Transverse colon (tissue), 4 donors: ENCODE measurements at places on chromosomes 5 and 9.
A peak's percentile ranks its signal among the peaks of the same experiment; 100 is the strongest.

- no peak for DNase-seq
Measured at GRCh38 chr5:173808079-173808808, 79.9 kb upstream of the CPEB4 start.

- DNase-seq, result no peak
Measured at GRCh38 chr9:19020886-19021455, 12.0 kb downstream of the SAXO1 start.

- no peak for DNase-seq
Measured at GRCh38 chr5:90201923-90202322, 207.6 kb downstream of the CETN3 start.

DNA sequence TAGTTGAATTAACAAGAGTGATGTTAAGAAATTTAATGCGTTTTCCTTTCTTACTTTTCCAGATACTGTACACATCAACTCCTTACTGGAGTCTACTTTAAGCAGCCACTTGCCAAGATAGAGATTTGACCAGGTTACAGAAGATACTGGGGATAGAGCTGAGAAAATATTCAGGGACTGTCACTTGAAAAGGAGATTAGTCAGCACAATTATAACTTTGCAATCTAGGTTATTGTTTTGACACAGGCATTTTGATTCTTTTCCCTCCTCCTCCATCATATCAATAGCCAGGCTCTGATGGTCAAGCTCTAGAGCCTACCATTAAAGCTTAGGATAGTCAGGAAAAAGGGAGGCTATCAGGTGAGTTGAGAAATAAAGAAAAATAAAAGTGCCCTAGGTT is 345.9 kb upstream of the ITGA1 start:
- no peak for DNase-seq

- no peak for DNase-seq
Measured at GRCh38 chr5:168604436-168604835, 25.3 kb upstream of the PANK3 start.

DNA sequence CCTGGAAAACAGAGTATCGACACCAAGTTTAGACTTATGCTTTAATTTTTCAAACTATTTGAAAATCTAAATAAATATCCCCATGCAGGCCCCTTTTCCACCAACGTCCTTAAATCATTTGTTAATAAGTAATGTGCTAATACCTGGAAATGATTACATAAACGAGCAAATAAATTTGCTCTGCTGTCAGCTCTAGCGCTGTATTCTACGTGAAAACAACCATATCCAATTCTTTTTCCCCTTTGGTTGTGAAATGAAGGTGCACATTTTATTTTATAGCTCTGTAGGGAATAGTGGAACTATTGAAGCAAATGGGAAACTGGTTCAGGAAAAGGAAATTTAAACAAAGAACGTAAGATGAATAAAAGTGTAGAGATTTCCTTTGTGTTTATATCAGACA is 137.7 kb upstream of the ZNF608 start:
- DNase-seq, result no peak

DNA sequence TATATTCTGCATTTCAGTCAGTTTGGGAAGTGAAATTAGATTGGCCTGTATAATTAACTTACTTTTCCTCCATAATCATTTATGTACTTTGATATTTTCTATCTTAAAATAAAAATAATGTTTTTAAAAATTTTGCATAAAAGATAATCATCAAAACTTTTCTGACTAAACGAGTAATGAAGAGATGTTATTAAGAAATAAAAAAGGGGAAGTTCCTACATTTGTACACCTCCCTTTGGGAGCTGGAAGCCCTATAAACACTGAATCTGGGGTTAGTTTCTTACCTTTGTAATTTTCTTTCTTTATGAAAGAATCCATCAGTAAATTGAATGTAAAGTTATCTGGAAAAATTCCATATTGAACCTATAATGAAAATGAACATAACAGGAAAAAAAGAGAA is 86.2 kb downstream of the MRPS27 start:
- DNase-seq, result no peak

GRCh38 chr9:36900856-36901220 is 133.2 kb downstream of the PAX5 start:
- DNase-seq, result no peak

GRCh38 chr5:6729386-6730310 is 16.4 kb downstream of the TENT4A start:
- peak; percentile 63 for DNase-seq

DNA sequence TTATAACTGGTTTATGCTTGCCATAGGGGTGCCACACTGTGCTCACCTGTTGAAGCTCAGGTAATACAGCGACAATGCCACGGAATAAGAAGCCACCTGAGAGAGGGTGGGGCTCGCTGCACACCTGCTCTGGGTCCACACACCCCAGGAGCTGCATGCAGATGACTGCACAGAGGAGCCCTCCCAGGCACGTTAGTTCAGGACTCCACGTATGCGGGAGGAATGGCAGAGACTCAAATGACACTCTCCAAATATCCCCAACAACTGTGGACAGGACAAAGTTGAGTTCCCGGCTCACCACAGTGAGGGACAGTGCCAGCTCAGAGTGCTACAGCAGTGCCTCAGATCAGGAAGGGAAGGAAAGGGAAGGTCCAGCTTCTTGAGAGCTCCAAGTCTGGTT is 5.8 kb upstream of the FCN1 start:
- no peak for DNase-seq

GRCh38 chr5:139795074-139796001 is at the start of gene PSD2:
Gene PSD2, plus strand, starts transcription at chr5:139795808. Its CDS starts 13,633 bp downstream, at chr5:139809441.
- DNase-seq, result no peak

DNA sequence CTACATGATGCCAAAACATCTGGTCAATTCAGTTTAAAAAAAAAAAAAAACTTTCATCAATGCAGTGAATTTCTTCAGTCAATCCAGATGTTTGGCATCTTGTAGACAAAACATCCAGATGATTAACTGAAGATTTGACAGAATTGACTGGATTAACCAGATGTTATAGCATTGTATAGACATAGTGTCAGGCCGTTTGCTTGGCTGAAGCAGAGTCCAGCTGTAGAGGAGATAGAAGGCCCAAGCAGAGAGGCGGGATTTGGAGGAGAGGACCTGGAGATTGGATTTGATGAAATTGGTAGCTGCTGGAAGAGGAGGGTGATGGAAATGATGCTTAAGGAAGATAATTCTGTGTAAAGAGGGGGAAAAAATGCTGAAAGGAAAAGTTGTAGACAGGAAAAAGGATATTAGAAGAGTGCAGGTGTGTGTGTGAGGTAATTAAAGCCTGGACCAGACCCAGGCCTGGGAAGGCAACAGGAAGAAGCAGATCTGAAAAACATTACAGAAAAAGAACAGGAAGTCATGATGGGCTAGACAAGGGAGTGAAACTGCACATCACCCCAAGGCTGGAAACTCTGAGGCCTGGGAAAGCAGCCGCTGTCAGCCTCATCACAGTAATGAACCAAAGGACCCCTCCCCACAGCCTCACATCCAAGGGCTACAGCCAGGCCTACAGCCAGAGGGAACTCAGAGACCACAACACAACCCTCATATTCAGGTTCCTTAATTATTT is 258.3 kb downstream of the CWC27 start:
- no peak for DNase-seq

GRCh38 chr9:97468658-97469448 is 32.6 kb upstream of the TMOD1 start:
- peak; percentile 75 for DNase-seq

DNA sequence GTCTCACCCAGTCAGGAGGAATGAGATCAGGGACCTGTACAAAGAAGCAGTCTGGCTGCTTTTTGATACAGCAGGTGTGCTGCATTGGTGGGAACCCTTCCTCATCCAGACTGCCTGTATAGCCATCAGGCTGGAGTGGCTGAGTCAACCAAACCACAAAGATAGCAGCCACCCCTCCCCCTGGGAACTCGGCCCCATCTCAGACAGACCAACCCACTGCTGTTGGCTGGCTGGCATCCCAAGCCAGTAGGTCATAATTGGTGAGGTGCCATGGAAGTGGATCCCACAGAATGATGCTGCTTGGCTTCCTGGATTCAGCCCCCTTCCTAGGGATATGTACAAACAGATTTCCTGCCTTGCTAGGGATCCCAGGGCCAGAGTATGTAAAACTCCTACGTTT is 60.9 kb downstream of the YTHDC2 start:
- DNase-seq, result no peak

DNA sequence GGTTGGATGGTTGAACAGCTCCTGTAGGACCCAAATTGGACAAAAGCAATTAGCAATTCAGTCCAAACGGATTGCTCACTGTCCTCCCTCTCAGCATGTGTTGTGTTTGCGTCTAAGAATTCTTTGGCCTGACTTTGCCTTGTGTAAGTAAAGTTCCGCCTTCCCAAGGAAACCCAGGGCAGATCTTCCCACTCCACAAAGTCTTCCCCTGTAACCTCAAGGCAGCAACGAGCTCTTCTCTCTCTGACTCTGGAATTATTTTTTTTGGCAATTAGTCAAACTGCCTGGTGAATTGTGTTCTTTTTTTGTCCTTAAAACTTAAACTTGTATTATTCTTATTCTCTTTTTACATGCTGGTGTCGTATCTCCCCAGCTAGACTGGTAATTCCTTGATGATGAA is 20.7 kb upstream of the BASP1 start:
- no peak for DNase-seq

- DNase-seq, result no peak
Measured at GRCh38 chr9:102845827-102846371, 149.2 kb upstream of the CYLC2 start.

- no peak for DNase-seq
Measured at GRCh38 chr5:35956429-35956828, 18.0 kb upstream of the CAPSL start.

- DNase-seq, result no peak
Measured at GRCh38 chr5:28734396-28734795, 1696.0 kb upstream of the CDH9 start.

DNA sequence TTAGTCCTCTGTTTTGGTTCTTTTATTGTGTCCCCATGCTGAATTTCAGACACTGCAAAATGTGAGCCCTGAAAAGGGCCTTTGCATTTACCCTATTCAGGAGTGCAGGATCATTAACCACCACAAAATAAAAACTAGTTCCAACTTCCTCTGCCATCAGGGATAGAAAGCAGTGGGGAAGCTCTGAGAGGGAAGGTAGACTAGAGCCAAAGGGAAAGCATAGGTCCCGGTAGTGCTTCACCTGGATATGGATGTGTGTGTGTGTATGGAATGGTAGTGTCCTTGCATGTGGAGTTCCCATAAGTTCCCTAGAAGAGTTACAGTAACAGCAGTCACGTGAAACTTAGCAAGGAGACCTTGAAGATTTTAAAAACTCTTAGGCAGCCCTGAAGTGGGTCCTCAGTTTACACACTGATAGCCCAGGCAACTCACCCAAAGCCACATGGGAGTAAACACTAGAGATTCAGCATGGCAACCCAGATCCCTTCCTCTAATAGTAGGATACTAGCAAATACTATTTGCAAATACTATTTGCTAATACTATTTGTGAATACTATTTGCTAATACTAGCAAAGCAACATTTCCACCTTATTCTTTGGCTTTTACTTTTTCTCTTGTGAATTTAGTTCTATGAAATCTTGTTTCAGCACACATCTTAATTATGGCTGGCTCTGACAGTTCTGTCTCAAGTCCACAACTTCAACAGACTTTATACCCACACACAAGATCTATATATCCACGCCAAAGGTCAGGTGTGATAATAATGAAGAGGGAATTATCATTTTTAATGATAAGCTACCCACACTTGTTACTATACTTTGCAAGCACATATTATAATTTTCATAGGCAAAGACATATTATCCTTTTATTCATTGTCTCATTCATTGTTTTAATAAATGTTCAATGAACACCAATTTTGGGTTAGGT is 70.4 kb upstream of the IFNE start:
- no peak for DNase-seq

- DNase-seq, result no peak
Measured at GRCh38 chr5:172951371-172952033, 7.7 kb upstream of the RPL26L1 start.

DNA sequence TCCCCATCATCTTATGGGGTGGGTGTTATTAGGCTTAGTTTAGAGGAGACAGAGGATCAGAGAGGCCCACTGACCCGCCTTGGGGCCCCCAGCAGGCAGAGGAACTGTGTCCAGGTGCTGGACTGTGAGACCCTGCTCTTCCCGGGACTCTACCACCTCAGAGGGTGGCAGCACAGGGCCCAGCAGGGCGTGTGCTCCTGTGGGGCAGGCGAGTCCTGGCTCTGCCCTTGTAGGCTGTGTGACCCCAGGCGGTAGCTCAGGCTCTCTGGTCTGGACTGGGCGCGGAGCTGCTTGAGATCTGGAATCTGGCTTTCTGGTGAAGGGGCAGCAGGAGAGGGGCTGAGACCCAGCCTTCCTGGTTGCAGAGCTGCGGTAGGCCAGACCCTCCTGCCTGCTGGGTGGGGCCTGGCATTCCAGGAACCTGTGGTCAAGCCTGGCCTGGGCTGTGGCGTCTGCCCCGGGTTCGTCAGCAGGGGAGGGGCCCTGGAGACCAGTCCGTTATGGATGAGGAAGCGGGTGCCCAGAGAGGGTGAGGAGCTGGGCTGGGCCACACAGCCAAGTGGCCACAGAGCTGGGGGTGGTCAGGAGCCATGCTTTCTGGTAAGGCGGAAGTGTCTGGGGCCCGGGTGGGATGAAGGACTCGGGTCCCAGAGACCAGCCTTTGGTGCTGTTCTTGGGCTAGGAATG is 46.5 kb downstream of the RXRA start:
- DNase-seq, result peak; percentile 44
